Cortex of kidney (tissue), 1 donor: ENCODE measurements at places on chromosomes 4 and X.

DNA sequence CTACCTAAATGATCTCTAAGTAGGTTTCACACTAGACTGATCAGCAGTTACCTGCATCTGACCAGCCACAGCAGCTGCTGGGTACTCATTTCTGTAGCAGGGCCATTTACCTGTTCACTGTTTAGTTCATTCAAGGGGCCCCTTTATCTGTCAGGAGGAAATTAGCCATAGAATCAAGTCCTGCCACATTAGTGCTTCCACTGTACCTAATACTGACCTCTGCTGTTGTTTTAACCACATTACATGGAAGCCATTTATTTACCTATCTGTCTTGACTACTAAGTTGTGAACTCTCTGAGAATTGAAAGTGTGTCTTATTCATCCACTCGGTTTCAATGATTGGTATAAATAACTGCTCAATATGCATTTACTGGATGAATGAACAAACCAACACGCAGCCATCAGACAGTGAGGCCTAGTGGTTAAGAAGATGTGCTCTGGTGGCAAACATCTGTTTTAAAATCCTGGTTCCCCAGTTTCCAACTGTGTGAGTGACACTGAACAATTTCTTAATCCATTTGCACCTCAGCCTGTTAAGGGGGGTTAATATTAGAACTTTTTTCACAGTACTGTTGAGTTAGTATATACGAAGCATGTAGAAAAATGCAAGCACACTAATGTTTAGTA is 30.0 kb upstream of the ANXA5 start:
- DNase-seq = no peak

- no peak for DNase-seq
Measured at GRCh38 chrX:130691576-130691975, 211.4 kb downstream of the ENOX2 start.

DNA sequence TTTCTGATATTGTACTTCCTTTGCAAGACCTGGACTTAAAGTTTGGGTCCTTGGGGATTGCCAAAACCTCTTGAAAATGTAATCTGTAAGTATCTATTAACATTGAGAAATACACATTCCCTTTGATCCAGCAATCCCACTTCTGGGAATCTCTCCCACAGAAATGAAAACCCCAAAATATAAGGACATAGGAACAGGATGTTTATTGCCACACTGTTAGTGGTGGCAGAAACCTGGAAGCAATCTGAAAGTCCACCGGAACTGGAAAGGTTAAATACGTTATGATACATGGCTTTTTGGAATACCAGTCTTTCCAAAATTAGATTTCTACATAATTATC is 71.2 kb upstream of the STX18 start:
- no peak for DNase-seq

DNA sequence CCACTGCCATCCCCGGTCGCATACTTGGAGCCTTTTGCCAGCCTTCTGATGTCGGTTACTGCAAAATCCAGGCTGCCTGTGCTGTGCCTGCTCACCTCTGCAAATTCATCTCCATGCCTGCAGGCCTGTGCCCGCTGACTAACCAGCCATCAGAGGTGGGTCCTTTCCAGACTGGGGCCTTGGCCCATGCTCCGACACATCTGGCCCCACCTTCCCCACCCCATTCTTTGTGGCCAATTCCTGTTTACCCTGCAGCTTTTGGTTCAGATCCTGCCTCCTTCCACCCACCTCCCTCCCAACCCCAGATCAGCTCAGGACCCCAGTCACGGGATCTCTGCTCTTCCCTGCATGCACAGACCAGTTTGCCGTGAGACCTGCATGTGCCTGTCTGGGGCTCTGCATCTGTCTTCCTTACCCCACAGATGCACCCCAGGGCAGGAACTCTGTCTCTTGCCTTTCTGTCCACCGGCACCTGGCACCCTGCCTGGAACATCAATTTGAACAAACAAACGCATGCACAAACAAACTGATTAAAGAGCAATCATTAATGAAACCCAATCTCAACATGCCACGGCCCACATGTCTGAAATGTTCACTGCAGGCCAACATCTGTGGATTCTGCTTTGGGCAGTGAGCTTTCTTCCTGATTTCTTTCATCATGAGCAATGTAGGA is 112.8 kb upstream of the PSAPL1 start:
- no peak for DNase-seq

GRCh38 chr4:152686452-152687013 is 6.7 kb upstream of the TMEM154 start:
- DNase-seq = no peak

DNA sequence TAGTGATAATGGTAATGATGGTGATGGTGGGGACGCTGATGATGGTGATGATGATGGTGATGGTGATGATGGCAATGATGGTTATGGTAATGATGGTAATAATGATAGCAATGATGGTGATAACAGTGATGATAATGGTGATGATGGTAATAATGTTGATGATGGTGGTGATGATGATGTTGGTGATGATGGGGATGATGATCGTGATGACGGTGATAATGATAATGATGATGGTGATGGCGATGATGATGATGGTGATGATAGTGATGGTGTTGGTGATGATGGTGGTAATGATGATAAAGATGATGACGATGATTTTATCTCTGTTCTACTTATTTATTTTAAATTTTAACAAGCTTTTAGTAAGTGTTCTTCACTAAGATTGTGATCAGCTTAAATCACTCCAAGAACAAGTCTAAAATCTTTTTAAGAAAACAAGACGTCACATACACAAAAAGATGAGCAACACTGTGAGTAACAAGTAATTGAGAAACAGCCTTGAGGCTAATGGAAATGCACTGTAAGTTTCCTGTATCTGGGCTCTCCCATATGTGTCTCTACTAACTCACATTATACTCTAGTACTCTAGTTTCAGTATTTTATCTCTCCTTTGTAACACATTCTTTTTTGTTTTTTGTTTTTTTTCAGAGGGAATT is 480.2 kb upstream of the PRKX start:
- DNase-seq = no peak

DNA sequence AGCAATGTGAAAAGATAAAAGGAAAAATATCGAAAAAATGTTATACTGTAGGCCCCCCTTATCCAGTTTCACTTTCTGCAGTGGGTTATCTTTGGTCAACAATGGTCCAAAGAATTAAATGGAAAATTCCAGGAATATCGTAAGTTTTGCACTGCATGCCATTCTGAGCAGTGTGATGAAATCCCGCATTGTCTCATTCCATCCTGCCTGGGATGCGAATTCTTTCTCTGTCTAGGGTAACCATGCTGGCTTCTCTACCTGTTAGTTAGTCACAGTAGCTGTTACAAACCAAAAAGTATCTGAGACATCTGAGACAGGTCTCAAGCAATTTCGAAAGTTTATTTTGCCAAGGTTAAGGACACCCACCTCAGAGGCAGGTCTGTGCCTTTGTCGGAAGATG is 170.3 kb downstream of the COX18 start:
- DNase-seq = no peak

- no peak for DNase-seq
Measured at GRCh38 chrX:8845060-8845459, 43.9 kb upstream of the FAM9A start.

GRCh38 chr4:31124008-31124585 is 403.9 kb downstream of the PCDH7 start:
- no peak for DNase-seq

GRCh38 chr4:97374526-97374925 is 768.8 kb downstream of the STPG2 start:
- no peak for DNase-seq

GRCh38 chrX:65999563-66000148 is 40.2 kb downstream of the VSIG4 start:
- no peak for DNase-seq

DNA sequence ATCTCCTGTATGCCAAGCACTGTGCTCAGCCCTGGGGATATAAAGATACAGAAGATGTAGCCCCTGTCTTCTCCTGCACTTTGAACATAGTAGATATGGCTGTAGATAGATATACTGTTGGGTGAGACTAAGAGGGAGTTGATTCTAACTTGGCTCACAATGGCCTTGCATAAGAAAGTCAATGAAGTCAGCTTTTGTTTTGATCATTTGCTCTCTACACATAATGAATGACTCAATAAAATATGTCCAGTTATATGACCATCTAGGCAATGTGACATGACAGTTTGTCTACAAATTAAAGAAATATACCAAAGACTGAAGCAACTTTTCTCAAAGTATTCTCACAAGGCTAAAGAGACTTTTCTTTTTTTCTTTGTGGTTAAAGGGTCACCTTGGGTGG is 147.6 kb upstream of the DIPK2B start:
- DNase-seq = no peak

- DNase-seq = no peak
Measured at GRCh38 chrX:19649226-19649995, 134.1 kb upstream of the MAP3K15 start.

DNA sequence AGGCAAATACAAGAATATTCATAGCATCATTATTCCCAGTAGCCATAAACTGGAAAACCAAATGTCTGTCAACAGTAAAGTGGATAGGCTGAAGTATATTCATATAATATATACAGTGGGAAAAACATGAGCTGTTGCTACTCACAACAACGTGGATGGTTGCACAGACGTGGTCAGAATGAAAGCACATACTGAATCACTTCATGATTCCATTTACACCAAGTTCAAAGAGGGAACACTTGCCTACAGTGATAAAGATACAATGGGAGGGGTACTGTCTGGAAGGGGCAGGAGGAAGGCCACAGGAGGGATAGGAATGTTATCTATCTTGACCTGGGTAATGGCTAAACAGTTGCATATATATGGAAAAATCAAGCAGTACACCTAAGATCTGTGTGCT is 25.3 kb downstream of the APBB2 start:
- no peak for DNase-seq

DNA sequence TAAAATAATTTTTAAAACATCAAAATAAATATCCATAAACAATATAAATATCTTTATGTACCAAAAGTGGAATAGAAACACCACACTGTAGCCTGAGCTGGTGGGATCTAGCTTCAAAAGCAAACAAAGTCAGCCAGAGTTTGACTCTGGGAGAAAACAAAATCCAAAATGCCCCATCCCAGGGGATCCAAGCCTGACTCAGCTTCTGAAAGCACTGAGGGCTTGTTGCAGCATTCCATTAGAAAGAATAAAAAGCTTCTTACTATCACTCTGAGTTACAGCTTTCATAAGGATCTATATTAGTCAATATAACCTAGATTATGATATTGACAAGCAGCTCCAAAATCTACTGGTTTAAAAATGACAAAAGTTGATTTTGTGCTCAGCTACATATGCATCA is 149.7 kb upstream of the ANKRD50 start:
- no peak for DNase-seq

DNA sequence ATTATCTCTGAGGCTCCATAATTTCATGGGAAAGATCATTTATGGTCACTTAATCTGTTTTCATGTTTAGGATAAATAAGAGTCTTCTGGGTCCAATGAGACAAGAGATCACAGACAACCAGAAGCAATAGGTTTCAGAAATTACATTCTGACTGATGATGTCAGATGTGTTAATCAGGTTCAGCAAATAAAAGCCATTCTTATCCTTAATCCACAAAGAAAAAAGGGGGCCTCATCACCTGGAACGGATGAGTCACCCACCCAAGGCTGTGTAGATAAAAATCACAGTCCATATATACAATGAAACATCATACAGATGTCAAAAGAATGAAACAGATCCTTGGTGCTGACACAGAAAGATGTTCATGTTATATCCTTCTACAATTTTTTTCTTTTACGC is 36.6 kb downstream of the SYTL4 start:
- DNase-seq = no peak

GRCh38 chr4:40722576-40723161 is 27.1 kb upstream of the NSUN7 start:
- DNase-seq = no peak

GRCh38 chrX:19721726-19722370 is 165.6 kb downstream of the SH3KBP1 start:
- no peak for DNase-seq

- no peak for DNase-seq
Measured at GRCh38 chr4:79258614-79259176, 67.2 kb downstream of the NAA11 start.

- no peak for DNase-seq
Measured at GRCh38 chrX:39465467-39465866, 632.3 kb downstream of the BCOR start.

- no peak for DNase-seq
Measured at GRCh38 chr4:158949099-158949498, 153.8 kb upstream of the RAPGEF2 start.

GRCh38 chr4:28555866-28556265 is 1695.2 kb downstream of the STIM2 start:
- DNase-seq = no peak

DNA sequence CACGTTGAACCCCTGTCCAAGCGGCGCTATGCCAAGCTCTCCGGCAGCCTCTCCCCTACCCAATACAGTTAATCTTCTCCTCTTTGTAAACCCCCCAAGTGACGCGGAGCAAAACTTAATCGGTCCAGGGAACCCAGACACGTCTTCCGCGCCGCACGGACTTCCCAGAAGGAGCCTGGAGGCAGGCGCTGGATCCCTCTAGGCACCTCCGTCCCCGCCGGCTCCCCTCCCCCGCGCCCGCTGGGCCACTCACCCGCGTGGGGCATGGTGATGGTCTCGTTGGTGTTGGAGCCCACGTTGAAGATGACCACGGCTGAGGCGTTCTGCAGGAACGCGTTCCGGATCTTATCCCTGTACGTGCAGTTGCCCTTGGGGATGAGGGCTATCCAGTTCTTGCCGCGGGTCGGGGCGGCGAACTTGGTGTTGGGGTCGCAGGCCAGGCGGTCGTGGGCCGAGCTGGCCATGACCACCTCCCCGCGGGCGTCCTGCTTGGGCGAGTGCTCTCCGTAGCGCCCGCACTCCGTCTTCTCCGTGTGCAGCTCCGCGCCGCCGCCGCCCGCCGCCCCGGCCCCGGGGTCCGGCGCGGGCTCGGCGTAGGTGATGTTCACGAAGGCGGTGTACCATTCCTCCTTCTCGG is 1.1 kb downstream of the RNF150 start:
- DNase-seq = no peak

DNA sequence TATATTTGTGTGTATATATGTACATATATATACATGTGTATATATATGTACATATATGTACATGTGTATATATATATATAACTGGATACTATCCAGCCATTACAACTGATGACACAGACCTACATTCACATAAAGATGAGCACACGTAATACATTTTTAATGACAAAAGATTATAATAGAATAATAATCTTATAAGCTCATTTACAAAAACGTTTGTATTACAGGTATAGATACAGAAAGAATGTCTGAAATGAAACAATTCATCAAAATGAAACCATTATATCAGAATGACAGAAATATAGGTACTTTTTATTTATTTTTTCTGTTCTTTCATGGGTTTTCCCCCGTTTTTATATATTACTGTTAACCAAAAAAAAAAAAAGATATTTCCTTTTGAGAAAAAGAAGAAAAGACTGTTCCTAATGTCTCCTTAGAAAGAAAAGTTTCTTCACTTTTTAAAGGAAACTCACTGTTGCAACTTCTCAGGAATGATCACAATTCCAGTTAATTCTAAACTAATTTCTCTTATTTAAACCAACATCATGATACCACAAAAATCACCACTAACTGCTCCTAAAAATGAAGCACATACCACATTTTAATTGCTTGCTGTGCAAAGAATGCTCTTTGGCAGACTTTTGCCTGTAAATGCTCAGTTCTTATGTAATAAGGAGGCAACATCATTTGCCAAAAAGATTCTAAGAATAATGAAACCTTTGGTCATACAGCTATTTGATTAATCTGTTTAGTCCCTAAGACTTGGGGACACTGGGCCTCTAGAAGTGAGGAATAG is 18.9 kb downstream of the LEF1 start:
- DNase-seq = no peak
